Right forelimb (tissue), 1 donor: ENCODE measurements at places on chromosomes 6 and 20.

DNA sequence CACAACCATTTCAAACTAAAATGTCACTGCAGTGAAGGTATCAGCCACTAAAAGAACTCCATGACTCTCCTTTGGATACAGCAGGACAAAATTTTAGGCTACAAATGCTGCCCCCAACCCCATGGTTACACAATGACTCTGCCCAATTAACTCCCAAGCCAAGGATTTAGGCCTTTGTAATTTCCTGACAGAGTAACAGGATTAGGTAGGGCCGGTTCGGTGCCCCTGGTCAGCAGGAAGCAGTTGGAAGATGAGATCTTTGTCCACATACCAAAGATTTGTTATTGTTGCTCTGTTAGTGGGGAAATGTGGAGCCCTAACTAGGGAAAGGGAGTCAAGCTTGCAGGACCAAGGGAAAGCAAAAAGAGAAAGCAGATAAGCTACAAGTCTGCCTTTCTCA is 26.7 kb upstream of the RIPK1 start:
- DNase-seq = no peak

- DNase-seq = no peak
Measured at GRCh38 chr6:47168180-47168579, 126.0 kb upstream of the ADGRF1 start.

DNA sequence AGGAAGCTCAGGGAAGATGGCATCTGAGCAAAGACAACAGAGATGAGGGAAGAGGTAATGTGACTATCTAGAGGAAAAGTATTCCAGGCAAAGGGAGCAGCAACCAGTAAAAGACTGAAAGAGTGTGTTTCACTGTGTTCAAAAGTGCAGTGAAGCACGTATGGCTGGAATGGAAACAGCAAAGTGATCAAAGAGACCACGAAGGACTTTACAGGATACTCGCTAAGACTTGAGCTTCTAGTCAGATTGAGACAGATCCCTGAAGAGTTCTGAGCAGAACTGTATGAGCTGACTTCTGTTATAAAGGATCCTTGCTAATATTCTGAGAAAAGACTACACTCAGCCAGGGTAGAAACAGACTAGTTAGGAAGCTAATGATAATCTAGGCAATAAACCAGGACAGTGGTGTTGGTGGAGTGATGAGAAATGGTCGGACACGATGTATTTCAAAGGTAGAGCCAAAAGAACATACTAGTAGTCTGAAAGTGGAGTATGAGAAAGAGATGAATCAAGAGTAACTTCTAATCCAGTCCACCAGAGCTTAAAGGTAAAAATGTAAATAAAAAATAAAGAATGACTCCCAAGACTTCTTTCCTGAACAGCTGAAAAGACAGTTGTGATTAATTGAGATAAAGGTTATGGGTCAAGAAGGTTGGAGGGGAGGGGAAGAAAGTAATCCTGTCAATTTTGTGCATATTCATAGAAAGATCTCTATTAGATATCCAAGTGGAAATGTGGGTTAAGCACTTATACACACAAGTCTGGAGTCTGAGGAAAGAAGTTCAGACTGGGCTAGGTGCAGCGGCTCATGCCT is 14.2 kb downstream of the SEC63 start:
- DNase-seq = no peak

DNA sequence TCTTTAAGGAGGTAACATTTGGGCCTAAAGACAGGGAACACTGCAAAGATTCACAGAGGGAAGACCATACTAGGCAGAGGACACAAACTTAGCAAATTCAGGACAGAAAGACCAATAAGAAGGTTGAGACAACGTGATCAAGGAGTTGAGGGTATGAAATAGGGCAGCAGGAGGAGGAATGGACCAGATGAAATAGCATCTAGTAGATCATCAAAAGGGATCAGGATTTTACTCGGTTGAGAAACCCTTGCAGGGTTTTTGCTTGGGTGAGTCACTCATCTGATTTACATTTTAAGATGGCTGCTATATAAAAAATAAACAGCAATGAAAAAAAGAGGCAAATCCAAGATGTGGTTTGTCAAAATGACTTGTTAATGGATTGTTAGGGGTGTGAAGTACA is 4.7 kb downstream of the BCLAF1 start:
- DNase-seq = no peak

DNA sequence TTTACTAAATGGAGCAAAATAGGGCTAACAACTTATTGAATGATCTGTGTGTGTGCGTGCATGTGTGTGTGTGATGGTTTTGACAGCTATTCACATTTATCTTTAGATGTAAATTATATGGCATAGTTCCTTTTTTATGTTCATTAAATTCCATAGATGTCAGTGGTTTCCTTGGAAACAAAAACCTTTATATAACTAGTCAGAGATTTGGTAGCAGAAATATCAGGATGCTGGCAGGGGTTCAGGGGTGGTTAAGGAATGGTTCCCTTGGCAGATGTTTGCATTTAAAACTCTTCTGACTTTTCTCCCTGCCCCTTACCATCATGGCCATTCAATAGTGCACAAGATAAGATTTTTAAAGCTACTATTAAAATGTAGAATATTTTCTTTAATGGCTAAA is 256.6 kb downstream of the PLCB1 start:
- DNase-seq = no peak

GRCh38 chr20:35917077-35917476 is 37.2 kb downstream of the SCAND1 start:
- no peak for DNase-seq

DNA sequence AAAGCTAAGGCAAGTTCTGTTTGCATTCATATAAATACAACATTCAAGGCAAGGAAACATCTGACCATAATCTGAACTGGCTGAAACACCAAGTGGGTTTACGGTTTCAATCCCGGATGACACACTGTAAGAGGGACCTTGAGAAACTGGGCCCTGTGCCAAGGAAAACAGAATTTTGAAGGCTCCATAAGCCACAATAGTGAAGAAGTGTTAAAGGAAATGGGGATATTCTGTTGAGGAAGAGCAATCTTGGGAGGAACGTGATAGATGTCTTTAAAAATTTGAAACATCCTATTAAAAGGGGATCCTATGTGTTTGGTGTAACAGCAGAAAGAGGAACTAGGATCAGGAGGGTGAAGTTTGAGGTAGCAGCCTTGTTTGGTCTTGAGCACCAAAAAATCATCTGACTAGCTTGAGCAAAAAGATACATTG is 82.4 kb upstream of the TAB2 start:
- no peak for DNase-seq

DNA sequence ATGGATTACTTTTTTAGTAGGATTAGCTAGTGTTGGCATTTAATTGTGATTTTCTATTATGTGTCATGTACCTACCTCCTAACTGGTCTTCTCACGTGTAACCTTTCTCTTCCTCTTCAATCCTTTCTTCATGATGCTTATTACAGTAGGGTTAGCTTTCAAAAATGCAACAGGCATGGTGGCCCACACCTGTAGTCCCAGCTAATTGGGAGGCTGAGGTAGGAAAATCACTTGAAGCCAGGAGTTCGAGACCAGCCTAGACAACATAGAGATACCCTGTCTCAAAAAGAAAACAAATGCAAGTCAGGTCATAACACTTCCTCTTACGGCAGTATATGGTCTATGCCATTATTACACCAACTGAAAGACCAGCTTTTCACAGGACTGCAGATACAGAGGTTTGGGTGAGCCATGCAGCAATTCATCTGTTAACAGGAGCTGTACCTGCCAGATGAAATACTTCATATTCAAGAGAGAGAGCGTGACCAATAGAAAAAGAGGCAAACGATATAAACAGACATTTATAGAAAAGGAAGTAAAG is 195.0 kb downstream of the TMEM242 start:
- DNase-seq = no peak

GRCh38 chr6:19851241-19852089 is 14.3 kb downstream of the ID4 start:
- no peak for DNase-seq

DNA sequence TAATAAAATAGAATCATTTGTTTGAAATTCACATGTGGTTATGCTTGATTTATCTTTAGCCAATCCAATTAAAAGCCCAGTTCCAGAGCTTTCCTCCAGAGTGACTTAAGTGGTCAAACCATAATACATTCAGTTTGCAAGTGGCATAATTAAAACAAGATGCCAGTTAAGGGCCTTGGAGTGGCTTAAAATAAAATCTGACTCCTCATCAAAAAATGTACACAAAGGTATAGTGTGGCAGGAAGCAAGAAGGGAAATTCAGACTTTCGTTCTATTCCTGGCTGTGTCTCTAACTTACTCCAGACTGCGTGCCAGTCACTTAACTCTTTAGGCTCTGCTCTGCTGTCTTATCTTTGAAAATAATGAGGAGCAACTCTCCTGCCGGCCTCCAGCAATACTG is 251.3 kb upstream of the PRND start:
- DNase-seq = no peak

DNA sequence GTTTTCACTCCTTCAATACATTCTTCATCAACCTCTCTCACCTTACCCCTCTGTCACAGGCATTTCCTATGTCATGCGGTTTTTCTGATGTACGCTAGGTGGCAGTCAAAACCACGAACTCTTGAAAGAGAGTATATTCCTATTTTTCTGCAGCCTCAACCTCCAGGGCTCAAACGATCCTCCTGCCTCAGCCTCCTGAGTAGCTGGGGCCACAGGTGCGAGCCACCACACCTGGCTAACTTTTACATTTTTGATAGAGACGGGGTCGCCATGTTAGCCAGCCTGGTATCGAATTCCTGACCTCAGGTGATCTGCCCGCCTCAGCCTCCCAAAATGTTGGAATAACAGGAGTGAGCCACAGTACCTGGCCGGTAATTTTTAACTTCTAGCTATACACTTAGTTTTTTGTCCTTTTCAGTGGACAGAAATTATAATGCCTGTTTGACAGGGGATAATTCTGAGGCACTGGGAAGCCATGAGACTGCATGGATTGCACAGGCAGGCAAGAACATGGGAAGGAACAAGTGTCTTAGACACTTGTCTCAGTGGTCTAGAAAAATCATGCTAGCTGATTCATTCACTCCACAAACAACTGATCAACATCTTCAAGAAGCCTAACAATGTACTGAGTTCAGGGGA is 22.5 kb upstream of the HFE start:
- no peak for DNase-seq

DNA sequence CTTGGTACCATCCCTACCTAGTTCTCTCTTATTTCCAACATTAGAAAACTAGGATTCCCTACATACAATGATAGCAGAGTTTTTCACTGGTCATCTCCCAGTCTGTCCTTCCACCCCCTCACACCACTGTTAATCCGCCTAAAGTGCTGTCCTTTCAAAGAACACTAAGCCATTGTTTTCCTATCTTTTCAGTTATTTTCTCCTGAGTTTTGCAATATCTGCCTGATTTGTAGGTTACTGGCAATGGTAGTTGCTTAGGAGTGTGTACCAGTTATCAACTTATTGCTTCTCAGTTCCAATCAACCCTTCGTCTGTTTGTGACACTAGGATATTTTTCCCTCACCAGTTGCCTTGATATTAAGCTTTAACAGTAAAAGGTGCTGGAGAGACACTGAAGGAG is 135.0 kb downstream of the EPM2A start:
- no peak for DNase-seq

DNA sequence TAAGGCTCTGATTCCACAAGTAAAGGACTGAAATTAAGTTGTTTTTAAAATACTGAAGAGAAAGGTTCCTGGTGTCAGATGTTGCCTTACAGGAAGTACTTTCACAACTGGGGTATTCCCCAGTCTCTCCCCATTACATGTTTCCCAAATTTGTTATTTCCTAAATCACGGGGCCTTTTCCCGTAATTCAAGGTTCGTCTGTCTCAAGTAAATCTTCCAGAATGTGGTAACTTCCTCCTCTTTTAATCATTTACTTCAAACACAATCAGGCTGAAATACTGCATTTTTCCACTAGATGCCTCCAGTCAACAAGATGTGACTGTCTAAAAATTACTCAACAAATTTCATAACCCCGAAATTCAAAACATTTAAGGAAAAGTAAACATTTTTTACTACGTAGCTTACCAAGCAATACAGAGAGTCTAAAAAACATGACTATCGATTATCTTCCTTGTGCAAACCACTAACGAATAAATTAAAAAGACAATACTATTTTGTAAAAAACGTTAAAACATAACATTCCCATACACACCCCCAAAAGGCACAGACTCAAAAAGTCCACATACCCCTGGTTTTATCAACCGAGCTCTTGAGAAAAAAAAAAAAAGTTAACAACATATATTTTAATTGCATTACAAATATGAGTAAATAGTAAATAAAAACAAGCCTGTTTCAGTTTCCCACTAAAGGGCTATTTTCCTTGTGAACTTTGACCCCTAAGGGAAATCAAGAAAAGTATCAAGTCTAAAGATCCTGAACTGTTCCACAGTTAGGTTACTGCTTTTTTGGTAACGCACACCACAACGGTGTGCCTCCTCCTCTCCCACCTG is 1.7 kb downstream of the SOD2 start:
- DNase-seq = no peak

DNA sequence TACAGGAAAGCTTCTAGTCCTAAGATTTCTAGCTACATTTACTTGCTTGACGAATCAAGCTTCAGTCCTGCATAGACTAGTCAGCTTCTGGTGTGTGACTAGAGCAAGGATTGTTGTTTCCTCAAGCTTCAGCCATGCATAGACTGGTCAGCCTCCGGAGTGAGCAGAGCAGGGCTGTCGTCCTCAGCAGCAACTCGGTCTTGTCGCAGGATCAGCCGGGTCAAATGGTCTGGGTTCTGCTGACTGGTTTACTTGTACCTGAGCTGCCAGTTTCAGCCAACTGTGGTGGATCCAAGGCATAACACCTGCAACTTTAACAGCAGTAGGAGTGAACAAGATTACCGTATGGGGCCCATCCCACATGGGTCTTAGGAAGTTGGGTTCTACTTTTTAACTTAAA is 10.8 kb upstream of the GMPR start:
- no peak for DNase-seq

- no peak for DNase-seq
Measured at GRCh38 chr6:82906951-82907350, 158.7 kb downstream of the UBE3D start.

- no peak for DNase-seq
Measured at GRCh38 chr6:37123957-37124729, 45.8 kb upstream of the PIM1 start.

DNA sequence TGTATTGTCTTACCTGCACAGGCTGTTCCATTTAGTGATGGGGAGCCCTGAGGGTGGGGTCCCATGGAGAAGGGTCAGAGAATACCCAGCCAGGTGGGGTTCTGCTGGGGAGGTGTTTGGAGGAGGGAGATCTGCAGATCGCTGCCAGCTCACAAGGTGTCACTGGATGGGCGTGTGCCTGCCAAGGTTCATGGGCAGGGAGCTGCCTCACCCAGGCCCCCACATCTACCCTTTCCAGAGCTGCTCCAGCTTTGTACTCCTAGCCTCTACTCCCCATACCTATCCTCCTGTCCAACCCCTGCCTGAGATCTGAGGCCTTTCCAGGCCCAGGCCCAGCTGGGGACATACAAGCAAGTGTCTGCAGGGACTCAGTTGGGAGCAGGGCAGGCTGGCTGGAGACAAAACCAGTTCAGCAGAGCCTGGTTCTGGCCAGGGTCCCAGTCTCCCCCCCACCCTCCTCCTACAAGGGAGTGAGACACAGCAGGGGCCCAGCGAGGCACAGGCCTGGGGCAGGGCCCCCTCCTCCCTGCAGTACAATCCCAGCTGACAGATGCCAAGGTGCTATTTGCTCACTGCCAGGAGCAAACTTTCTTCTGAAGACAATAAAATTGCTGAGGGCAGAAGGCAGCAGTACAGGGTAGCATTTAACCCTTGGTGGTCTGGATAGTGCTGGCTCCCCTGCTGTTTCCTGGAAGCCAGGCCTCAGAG is 19.7 kb downstream of the SPDEF start:
- no peak for DNase-seq

GRCh38 chr6:148893073-148893472 is 146.2 kb downstream of the UST start:
- no peak for DNase-seq

- DNase-seq = no peak
Measured at GRCh38 chr6:82909551-82909950, 156.1 kb downstream of the UBE3D start.
